ENCODE measurements at places on chromosomes 4 and X.

GRCh38 chr4:184347251-184348239, 126.8 kb downstream of the IRF2 start:
- DNase-seq: no peak

DNA sequence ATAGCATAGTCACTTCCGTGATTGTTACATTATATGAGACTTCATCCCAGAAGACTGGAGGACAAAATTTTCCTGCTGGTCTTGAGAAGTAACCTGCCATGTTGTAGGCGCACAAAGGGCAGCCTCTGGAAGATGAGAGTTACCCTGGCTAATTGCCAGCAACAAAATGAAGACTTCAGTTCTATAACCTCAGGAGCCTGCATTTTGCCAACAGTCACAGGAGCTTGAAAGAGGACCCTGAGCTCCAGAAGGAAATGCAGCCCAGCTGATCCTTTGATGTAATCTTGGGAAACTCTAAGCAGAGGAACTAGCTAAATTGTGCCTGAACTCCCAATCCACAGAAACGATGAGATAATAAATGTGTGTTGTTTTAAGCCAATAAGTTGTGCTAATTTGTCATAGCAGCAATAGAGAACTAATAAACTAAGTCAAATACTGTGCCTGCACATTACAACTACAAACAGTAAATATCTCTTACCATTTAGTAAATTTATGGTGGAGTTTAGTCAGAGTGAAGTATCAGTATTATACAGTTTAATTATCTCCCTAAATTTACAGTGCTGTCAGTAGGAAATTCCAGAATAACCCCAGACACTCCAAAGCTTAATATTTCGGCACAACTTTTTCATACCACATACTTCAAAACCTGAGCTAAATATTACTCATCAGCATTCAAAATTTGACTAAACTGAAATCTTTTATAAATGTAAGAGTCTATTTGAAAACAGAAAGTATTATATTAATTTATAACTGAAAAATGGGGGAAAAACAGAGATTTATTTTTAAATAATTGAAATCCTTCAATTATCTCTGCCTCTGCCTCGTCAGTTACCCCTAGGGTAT, 90.1 kb upstream of the MAPK10 start:
- DNase-seq: no peak

- no peak for DNase-seq
These were observed 9.0 kb downstream of the MPC1L start for GRCh38 chrX:40632199-40632598.

GRCh38 chr4:181293541-181293940, 949.7 kb upstream of the TENM3 start:
- no peak for DNase-seq

GRCh38 chrX:40570346-40571093, 10.2 kb upstream of the ATP6AP2 start:
- no peak for DNase-seq

DNA sequence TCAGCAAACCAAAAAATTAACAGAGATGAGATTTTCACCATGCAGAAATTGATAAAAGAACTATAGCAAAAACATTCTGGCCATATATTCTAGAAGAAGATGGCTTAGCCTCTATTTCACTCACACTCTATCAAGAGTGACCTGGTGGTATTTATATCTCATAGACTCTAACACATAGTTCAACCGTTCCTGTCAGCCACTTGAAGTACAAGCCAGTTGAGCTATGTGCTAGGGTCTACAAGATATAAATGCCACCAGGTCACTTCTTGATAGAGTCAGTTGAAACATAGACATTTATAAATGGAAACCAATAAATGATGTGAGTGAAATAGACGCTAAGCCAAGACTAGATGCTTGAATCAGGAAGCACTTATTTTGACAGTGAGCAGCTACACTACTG, 836.7 kb upstream of the EPHA5 start:
- DNase-seq: no peak

DNA sequence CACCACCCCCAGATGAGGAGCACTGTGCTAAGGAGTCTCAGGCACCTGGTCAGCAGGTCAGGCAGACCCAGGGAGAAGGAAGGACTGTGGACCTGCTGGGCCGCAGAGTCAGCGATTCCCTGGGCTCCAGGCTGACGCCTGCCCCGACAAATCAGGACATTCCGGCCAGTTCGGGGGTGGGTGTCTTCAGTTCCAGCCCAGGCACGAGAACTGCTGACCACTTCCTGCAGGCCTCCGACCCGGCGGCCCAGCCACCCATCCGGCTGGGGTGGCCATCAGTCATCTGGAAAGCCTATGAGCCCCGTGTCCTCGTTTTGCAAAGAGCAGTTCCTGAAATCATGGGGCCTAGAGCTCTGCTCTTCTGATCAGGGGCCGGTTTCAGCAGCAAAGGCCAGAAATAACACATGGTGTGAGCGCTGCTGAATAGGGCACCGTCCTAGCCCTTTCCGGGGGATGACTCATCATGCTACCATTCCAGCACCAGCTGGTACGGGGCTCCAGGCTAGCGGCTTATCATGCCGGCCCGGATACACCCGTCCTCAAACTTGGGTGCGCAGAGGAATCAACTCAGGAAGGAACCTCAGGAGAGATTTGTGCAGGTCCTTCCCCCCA, 7.8 kb upstream of the SH3TC1 start:
- no peak for DNase-seq

DNA sequence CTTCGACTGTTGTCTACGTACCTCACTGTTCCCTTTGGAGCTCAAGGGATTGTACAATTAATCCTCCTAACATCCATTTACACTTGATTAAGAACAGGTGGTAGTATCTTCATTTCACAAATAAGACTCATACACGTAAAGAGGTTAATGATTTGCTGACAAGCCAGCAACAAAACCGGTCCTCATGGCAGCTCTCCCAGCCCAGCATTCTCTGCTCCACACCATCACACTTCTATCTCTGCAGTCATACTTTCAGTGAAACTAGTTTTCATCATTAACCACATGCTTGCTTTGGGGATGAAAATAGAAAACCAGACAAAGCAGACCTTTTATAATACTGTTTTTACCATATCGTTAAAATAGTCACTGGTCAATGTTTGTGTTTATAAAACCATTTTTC, 28.7 kb upstream of the CASK start:
- DNase-seq: no peak

- DNase-seq: no peak
These were observed 34.5 kb downstream of the RAB33B start for GRCh38 chr4:139488442-139488841.

DNA sequence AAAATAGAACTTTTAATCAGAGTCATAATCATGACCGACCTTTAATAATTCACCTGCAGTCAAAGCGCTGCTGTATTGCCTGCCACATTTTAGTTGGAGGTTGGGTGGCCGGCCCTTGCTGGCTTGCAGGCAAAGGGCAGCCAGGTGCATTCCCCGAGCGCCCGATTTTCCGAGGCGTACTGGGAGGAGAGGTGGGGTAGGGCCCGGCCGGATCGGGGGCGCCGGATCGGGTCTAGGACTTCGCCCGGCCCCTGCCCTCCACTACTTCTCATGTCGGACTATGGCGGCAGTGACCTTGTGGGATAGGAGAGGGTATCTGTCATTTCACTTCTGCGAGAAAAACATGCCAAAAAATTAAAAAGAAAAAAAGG, 2.5 kb upstream of the RS1 start:
- DNase-seq: no peak

Measured in activated CD4-positive, CD25-positive, alpha-beta regulatory T cell (primary cell).